ENCODE measurements at places on chromosomes 11 and 22. TPM values are rescaled to one million over a fixed set of nuclear protein-coding genes. Genes with fewer than 3 reads are reported as not detected.
A peak's percentile ranks its signal among the peaks of the same experiment; 100 is the strongest.

DNA sequence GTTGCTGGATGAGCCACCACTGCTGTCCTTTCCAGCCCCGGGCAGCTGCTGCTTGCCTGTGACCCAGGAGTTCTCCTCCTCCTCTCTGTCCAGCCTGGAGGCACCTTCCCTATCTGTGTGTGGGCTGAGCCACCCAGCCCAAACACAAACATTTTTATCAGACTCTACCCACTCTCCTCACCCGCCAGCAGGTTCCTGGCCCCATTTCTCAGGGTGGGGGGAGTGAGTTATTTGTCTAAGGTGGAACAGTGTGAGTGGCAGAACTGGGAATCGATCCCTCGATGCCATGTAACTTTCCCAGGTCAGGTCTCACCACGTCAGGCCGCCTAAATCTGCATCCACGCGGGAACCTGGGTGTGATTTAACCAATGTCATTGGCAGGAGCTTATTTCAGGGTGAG, 20.8 kb upstream of the SMIM38 start:
- no peak for DNase-seq

- no peak for DNase-seq
Observed at GRCh38 chr11:29162491-29162890, 854.3 kb downstream of the KCNA4 start.

DNA sequence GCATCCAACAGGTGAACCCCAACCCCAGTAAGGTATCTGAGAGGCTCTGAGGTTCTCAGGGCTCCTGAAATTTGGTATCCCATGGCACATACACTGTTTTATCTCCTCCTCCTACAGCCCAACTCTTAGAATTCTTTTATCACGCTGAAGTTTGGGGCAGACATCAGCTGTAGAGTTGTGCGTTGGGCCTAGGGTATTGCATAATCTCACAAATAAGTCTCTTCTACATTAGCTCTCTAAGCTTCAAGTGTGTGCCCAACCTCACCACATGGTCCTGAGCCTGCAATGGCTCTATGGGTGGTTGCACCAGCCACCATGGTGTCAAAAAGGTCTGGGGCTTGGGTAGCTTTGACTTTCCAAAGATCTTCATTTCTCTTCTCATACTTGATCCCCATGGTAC, 603.0 kb downstream of the BUD13 start:
- DNase-seq: no peak

GRCh38 chr11:114377612-114378267, 22.6 kb downstream of the C11orf71 start:
- DNase-seq: peak; percentile 43

DNA sequence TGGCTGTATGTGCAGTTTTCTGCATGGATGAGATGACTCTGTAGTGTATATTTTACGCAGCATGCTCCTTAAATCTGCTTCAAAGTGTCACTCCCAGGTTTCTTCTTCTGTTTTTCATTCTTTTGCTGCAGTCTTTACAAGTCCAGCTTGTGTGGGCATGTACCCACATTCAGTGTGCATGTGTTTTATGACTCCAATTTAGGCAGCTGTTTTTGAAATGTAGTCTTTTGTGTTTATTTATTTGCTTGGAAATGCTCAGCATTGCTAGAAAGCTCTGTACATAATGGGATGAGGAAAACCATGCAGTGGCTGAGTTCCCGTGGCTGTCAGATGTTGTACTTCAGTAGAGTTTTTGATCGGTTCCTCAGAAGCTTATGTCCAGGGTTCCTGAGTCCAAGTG, 138.5 kb downstream of the ARHGAP42 start:
- DNase-seq: peak; percentile 27

GRCh38 chr11:12675951-12676711, 1.9 kb downstream of the TEAD1 start:
- DNase-seq: peak; percentile 83

DNA sequence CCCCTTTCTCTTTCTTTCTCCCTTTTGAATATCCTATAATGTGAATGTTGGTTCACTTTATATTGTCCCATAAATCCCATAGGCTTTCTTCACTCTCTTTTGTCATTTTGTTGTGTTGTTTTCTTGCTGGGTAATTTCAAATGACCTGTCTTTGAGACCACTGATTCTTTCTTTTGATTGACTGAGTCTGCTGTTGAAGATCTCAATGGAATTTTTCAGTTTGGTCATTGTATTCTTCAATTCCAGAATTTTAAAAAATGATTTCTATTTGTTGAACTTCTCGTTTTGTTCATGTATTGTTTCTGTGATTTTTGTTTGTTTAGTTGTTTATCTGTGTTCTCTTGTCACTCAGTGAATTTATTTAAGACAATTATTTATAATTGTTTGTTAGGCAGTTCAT, 17.5 kb upstream of the FZD4 start:
- DNase-seq: no peak

DNA sequence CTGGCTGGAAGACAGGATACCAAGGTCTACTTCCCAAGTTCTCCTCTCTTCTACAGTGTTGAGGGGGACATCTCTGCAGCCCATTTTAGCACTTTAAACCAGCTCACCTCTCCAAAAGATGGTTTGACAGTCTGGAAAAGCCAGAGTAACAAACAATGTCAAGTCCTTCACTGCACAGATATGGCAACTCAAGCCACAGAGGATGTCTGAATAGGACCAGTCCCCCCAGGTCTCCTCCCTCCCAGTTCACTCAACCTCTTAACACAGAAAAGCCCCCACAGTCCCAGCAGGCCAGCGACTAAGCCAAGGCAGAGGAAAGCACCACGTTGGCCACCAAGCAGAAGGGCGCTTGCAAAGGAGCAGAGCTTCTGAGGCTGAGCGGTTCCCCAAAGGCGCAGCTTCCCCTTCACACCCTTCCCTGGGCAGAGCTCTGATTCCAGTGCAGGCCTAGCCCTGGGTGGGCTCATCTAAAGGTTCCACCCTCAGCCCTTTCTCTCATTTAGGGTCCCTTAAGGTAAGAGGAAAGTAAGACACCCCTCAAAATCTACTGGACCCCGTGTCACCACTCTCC, 62.7 kb downstream of the PAK1 start:
- peak; percentile 30 for DNase-seq

DNA sequence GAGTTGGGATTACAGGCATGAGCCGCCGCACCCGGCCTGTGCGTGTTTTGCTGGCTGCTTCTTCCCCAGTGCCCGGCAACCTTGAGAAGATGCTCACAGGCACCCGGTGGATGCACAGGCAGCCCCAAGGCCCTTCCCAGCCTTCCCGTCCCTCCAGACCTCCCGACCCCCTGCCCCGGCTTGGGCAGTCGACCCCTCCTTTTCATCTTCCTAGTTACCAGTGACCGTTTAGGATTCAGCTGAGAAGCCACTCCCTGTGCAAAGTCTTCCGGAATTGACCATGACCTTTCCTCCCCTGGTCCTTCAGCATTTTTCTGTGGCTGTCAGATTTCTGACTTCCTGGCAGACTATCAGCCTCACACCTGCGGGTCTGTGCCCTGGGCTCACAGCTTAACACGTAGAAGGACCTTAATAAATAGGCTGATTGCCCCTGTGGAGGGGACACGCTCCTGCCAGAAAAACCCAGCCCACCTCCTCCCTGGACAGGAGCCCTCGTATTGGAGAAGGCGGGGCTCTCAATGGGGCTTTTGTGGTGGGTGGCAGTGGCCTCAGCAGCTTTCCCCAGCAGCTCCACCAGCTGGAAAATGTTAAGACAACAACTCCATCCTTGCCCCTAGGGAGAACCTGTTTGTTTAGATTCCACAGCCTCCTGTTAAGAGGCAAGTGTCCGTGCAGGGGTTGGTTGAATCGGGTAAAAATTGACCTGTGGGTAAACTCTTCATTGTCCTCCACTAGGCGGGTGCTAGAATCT, 10.4 kb upstream of the ANO1 start:
- no peak for DNase-seq

GRCh38 chr11:111520560-111520959, 6.0 kb downstream of the HOATZ start:
- DNase-seq: peak; percentile 9

- no peak for DNase-seq
Observed at GRCh38 chr11:69839516-69839915, 20.3 kb upstream of the FGF3 start.

GRCh38 chr11:75878933-75879332, 63.9 kb downstream of the UVRAG start:
- DNase-seq: no peak

DNA sequence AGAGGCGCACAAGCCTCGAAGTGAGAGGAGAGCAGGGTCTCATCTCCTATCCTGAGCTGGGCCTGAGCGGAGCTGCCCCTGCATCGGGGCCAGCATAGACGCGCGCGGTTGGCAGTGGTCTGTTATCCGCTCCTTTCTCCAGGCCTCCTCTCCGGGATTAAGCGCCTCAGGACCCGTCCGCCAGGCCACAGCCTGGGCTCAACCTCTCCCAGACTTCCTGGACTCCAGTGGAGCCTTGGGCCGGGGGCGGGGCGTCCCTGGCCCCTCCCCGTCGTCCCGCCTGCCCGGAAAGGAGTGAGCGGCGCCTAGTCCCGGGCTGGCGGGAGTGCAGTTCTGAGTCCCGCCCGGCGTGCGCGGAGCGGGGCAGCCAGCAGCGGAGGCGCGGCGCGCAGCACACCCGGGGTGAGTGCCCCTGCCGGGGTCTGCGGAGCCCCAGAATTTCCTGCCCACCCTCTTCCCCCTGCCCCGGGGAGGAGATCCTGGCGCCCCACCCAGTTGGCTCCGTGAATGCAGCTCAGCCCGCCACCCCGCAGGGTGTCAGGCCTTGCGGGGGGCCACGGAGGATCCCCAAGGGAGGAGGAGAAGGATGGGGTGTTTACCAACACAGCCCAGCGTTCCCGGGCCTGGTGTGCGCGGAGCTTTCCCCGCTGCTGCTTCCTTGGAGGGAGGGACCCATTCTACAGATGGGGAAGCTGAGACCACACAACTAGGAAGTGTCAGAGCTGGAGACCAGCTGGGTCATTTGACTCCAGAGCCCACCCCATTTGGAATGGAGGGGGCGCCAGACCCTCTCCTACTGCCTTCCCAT, at the start of gene TCIRG1:
Gene TCIRG1, plus strand, starts transcription at position 308 of the 808 bp plus-strand sequence. CDS start 2,247 bp downstream, outside the sequence.
- DNase-seq: peak; percentile 90

SHISAL1 gene
- 3.0 TPM for total RNA-seq

PDGFD gene
- 4.8 TPM for total RNA-seq

SMDT1 gene
- total RNA-seq: 5.2 TPM

TMEM191C gene
- total RNA-seq: 1.7 TPM

BCO2 gene
- total RNA-seq: 3.0 TPM

Data from fibroblast of villous mesenchyme (primary cell).